ENCODE measurements at places on chromosomes 16 and 17.

DNA sequence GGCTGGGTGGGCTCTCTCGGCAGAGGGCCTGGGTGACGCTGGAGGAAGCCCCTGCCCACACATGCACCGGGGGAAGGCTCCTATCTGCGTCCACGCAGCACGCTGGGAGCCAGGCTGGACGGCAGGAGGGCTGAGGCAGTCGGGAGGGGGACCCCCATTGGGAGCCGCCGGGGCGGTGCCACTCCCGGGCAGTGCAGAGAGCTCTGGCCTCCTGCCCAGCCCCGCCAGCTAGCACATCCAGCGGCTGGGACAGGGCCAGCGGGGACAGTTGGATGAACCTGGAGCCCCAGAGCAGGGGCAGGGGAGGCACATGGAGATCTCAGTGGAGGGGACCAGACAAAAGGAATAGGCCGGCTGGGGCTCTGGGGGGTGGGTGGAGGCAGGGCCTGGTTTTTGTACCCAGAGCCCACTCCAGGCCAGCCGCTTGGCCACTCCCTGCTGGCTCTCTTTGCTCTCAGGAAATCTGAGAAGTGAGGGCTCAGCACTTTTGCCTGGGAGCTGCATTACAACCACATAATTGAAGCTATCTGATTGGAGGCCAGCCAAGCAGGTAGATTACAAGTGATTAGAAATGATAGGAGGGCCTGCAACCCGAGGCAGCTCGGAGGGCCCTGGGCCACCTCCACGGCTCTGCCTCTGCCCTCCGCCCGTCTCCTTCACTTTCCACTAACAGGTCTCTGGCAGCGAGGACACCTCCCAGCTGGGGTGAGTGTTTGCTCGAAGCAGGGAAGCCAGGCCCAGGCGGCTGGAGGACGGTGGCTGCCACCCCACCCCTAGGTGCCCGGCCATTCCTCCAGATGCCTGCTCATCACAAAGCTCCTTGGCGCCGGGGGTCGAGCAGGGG is 40.1 kb downstream of the ENGASE start:
- no peak for DNase-seq

- no peak for DNase-seq
Observed at GRCh38 chr16:9836118-9836736, 346.0 kb downstream of the GRIN2A start.

- DNase-seq = no peak
Observed at GRCh38 chr16:48963306-48963705, 318.3 kb downstream of the CBLN1 start.

GRCh38 chr16:19831678-19832077 is 53.0 kb downstream of the GPRC5B start:
- no peak for DNase-seq

- DNase-seq = no peak
Observed at GRCh38 chr17:16980061-16980460, 8.1 kb upstream of the TNFRSF13B start.

GRCh38 chr16:3004319-3004718 is 8.4 kb upstream of the CLDN9 start:
- no peak for DNase-seq

- no peak for DNase-seq
Observed at GRCh38 chr17:38320482-38320881, 23.3 kb downstream of the GPR179 start.

DNA sequence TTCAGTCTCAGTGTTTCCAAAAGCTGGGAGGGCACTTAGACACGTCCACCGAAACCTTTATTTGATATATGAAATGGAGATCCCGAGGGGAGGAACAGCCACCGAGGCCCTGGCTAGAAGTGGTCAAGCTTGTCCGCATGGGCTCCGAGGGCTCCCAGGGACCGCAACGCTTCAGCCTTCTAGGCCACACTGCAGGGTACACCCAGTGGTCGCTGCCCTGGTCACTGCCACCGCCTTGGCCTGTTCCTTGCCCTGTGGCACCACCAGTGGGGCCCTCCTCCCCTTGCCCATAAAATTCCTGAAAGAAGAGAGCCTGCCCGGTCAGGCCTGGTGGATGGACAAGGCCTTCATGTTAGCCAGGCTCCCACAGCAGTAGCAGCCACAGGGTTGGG is 43.8 kb upstream of the SMPD3 start:
- no peak for DNase-seq

DNA sequence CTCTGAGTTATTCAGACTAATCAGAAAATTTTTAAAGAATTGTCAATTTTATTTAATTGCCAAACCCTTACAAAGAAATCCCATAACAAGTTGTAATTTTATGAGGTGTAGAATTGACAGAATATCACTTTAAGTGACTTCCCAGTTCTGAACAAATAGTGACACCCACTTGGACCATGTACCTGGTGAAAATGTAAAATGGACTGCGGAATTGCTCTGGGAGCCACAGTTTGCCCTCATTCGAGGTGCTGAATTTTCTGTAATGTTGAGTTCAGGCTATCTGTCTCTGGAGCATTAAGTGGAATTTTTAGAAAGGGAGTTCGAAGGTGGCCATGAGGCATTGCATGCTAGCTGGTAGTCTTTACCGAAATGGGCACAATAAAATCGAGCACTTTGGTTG is 5.1 kb downstream of the GNAO1 start:
- no peak for DNase-seq

DNA sequence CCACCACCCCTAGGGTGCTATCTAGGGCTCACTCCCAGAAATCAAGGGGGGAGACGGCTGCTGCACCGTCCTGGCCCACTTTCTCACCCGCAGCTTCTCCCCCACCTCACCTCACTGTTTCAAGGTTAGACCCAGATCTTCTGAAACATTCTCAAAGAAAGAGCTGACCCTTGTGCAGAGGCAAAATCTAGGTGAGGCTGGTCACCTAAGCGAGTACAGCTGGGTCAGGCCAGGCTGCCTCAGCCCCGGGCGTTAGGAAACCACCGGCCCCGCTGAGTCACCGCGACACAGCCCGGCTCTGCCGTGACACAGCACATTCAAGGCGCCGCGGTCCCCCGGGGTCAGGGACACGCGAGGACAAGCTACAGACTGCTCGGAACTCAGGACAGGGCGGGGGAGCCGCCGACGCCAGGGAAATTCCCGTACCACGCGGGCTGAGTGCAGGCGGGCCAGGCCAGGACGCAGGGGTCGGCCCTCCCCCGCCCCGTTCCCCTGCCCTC is 27.1 kb downstream of the GNPTG start:
- no peak for DNase-seq

DNA sequence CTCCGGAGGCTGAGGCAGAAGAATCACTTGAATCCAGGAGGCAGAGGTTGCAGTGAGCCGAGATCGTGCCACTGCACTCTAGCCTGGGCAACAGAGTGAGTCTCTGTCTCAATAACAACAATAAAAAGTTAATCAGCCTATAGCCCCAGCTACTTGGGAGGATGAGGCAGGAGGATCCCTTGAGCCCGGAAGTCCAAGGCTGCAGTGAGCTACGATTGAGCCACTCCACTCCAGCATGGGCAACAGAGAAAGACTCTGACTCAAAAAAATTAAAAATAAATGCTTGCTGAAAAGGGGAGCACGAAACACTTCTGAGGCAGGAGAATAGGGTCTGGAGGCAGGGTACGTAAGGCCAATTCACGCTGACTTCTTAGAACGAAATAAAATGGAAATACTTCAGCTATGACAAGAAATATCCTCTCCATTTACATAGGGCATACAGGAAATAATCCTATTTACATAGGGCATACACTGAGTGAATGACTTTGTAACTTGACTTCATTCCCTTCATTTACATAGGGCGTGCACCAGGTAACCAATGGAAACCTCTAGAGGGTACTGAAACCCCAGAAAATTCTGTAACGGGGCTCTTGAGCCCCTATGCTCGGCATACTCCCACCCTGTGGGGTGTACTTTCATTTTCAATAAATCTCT is 3.2 kb upstream of the PRPSAP1 start:
- DNase-seq = no peak

All from SHP77 treated with DMSO at 0.1 percent for 48 hours (cell line).